ENCODE measurements at places on chromosomes 3 and 15.

DNA sequence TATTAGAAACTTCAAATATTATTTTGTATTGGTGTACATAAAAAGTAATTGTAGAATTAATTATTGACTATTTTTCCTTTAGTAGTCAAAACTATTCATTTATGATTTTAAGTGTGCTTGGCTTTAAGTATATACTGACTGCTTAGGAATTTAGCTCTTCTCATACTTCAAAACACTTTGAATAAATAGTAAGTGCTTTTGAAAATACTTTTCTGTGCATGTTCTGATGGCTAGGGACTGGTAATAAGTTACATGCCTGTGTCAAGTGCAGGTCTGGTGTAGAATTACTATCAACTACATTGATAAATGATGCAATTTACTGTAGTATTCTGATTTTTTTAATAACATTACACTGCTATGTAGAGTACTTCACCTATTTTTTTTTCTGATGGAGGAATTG is 397.6 kb upstream of the SGO1 start:
- DNase-seq: no peak

DNA sequence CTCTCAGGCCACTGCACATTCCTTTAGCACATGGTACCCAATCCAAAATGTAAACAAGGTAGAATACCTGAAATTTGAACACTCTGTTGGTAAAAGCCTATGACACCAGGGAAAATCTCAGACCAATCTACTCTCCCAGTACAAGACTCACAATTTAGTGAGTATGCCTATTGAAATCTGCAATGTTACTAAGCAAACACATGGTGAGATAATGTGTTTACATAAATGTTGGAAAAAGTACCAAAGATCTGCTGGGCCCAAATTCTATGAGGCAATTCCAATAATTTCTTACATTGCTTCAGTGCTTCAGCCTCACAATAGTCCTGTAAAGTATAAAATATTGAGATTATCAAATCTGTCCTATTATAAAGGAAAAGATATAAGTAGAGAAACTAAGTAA is 536.1 kb downstream of the PYDC2 start:
- DNase-seq: no peak

- DNase-seq: no peak
Observed at GRCh38 chr3:103446953-103447629, 1012.3 kb downstream of the ZPLD1 start.

DNA sequence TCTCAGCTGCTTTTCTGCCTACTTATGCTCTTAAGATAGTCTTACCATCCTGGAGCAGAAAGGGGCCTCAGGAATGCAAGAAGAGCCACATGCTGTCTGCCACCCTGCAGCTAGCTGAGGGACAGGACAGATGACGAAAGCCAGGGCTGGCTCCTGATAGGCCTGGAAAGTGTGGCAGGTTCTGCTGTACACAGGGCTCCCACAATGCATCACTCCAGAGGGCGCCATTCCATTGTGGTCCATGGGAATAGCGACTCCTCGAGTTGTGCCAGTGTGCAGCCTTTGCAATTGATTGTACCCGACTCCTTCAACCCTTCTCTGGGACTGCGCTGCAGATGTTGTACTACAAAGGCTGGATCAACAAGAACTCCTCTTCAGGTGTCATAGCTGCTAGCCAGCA is 11.2 kb downstream of the ACAN start:
- DNase-seq: no peak

- DNase-seq: no peak
Observed at GRCh38 chr15:75809986-75810750, 33.1 kb upstream of the UBE2Q2 start.

All from GOT3 (cell line).